A172 (cell line): ENCODE measurements at places on chromosomes 5 and 9.

GRCh38 chr9:16450578-16450977, 419.9 kb downstream of the BNC2 start:
- DNase-seq, result no peak

DNA sequence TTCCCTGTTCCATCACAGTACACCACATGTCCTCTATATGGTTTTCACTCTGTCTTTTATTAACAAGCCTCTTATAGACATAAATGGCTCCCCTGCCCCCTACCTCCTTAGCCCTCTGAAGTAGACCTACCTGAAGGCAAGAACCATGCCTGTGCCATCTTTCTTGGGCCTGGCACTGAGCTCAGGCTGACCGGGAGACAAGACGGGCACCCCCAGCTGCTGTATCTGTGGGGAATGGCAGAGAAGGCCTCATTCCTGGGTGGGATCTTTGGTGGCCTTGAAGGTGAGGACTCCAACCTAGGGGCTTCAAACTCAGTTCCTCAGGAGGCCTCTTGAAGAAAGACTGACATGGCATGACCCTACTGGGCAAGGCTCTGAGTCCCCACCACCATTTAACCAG, 109.9 kb downstream of the GABBR2 start:
- DNase-seq, result no peak

DNA sequence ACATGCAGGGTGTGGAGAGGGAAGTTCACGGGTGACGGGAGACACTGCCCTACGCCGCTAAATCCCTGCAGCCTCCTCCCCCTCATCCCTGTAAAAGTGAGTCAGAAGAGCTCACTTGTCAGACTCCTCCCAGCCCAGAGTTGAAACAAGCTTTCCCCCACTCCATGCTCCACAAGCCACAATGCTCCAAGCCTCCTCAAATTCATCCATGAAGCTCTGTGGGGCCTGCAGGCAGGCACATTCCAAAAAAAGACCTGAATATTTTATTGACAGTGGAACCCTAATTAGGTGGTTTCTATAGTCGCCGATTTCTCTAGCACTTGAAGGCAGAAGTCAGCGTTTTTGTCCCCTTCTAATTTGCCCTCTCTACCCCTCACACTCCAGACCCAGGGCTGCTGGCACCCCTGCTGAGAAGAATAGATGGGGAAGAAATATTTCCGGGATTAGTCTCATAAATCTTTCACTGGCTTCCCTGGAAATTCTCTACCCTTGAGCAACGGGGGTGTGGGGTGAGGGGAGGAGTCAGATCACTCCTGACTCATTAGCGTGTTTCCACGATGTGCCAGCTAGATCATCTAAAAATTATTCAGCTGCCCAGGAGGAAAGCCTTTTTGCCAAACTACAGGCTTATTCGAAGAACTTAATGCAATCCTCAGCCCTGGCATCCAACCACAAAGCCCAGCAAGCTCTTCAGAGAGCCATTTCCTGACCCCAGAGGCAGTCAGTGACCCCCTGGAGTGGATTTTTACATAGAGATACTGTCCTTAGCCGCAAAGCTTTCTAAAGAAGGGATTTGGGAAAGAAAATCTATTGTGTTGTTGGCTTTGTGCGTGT, 97.1 kb downstream of the ENC1 start:
- peak; percentile 100 for DNase-seq

DNA sequence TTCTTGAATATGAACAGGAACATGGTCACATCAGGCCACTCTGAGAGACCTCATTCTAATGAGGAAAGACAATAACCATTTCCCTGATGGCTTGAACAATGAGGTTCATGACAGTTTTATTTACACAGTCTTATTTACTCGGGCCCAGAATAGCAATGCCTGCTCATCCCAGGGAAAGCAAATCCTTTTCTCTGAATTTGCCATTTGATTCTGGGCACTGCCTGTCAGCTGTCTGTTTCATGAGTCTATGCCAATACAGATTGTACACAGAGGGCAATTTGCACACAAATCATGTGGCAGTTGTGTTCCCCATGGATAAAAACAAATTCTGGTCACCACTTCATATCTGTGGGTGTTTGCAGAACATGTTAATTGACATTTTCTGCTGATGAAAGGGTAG, 492.5 kb downstream of the ACTL7B start:
- no peak for DNase-seq

- DNase-seq, result peak; percentile 92
These were observed 439.1 kb upstream of the KIF2A start for GRCh38 chr5:61866930-61867329.

DNA sequence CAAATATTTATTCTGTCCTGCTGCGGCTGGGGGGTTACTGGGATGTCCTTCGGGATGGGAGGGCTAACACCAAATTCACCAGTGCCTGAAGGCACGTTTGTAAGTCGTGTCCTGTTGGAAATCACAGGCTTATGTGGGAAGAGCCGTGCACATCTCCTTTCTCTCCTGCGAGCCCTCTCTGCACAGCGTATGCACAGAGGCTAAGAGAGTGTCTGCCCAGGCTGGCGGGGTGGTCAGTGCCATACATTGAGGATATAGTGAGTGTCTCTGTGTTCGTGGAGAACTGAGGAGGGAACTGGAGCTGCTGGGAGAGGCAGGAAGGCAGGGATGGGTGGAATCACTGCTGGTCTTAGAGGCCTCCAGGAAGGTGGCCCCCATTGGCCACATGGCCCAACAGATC, 110.1 kb downstream of the WNK2 start:
- DNase-seq, result no peak

DNA sequence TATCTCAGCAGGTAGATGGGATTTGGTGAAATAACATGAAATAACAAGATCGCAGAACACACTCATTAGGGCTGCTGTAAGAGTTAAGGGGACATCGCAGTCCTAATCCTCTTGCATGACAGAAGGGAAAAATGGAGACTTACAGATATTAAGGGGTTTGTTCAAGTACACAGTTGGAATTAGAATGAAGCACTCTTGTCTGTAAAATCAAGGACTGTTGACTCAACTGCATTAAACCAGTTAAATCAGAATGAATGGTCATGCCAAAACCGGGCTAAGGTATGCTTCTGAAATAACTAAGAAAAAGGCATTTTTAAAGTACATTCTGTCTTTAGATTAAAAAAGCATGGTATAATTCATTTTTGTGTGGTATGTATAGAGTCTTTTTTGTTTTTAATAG, 95.9 kb downstream of the FBXL7 start:
- no peak for DNase-seq

DNA sequence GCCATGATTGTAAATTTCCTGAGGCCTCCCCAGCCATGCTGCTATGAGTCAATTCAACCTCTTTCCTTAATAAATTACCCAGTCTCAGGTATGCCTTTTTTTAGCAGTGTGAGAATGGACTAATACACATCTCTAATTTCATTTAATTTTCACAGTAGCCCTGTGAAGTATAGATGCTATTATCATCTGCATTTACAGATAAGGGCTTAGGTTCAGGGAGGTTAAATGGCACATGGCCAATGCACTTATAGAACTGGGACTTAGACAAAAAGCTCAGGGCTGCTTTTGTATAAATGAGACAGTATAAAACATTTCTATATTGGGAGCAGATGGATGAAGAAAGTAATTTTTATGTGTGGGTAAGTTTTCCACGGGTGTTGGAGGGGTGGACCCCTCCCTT, 62.9 kb upstream of the PANK3 start:
- DNase-seq, result no peak

GRCh38 chr5:176543428-176544182, 5.5 kb upstream of the CDHR2 start:
- peak; percentile 35 for DNase-seq

- no peak for DNase-seq
These were observed 251.1 kb downstream of the BNC2 start for GRCh38 chr9:16619402-16619801.

GRCh38 chr9:138075496-138075895, 197.9 kb downstream of the CACNA1B start:
- no peak for DNase-seq

- no peak for DNase-seq
These were observed 268.2 kb downstream of the HSPA4 start for GRCh38 chr5:133319905-133320520.

DNA sequence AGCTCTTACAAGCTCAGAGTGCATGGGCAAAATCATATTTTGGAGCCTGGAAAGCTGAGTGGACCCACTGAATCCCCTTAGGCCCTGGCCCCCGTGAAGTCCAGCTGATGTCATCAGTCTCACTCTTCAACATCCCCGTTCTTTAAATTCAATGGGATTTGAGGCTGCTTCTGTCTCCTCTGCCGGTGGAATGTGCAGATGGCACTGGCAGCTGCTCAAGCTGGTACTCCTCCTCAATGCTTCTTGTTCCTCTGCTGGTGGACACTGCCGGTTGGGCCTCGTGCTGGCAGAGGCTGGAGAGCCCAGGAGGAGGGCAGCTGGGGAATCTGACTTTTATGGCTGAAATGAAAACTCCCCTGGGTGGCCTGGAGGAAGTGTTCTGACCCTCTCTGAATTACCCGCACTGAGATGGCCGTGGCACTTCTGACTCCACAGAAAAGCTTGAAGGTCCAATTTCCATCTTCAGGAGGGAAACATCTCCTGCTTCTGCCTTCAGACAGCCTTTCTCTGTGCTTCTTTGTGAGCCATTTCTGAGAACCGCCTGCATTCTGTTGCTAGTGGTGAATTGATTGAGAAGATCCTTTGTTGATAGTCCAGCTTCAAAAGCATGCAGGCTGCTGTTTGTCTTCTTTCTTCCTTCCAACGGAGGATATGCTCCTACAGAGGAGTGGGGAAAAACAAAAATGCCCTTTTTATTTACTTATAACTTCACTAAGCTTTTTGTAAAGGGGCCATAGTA, 298.9 kb downstream of the TMEM38B start:
- DNase-seq, result no peak

DNA sequence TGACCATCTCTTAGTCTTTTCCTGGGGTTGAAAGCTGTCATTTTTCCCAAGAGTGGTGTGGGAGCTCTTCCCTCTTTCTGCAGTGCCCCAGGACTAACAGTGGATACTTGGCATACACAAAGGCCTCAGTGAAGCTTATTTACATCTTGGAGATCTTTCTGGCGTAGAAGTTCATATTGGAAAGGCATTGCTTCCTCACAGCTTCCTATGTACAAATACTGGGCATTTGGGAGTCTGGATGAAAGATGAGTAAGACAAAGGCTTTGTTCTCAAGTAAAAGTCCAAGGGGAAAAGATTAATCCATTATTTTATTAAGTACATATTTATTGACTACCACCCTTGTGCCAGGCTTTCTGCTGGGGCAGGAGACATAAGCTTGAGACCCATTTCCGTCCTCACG, 22.0 kb downstream of the MAP3K1 start:
- no peak for DNase-seq

- DNase-seq, result peak; percentile 23
These were observed 288.7 kb downstream of the FBXL17 start for GRCh38 chr5:108093186-108093585.

DNA sequence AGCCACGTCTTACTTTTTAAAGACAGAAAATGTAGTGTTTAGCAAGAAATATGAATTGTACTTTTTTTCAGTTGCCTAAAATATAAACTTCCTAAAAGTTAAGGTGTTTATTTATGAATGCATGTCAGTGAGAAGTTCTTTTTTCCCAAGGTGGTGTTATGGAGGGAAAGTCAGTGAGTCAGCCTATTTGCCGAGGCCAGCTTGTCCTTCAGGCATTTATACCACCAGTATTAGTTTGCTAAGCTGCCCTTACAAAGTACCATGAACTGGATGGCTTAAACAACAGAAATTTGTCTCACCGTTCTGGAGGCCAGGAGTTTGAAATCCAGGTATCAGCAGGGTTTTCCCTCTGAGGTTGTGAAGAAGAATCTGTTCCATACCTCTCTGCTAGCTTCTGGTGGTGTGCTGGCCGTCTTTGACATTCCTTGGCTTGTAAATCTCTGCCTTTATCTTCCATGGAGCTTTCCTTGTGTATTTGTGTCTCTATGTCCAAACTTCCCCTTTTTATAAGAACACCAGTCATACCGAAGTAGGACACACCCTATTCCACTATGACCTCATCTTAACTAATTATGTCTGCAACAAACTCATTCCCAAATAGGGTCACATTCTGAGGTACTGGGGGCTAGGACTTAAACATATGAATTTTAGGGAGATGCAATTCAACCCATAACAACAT, 38.4 kb downstream of the PRKACG start:
- DNase-seq, result no peak

DNA sequence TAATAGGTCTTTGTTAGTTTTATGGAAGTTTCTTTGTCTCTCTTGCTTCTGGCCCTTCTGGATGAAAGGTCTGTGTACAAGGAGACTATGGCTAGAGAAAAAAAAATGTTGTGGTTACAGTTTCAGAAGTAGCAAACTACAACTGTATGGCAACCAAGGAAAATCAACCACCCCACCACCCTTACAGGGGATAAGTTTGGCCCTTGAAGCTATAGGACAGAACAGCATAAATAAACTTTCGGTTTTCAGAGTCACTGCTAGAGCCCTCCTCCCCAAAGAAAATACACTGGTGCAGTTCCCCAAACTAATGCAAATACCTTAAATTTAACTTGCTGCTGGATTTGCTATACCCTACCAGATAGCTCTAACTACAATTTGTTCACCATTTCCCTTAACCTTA, 1216.7 kb downstream of the EFNA5 start:
- no peak for DNase-seq

- DNase-seq, result no peak
These were observed 10.1 kb downstream of the RNU6ATAC start for GRCh38 chr9:134154262-134154701.

DNA sequence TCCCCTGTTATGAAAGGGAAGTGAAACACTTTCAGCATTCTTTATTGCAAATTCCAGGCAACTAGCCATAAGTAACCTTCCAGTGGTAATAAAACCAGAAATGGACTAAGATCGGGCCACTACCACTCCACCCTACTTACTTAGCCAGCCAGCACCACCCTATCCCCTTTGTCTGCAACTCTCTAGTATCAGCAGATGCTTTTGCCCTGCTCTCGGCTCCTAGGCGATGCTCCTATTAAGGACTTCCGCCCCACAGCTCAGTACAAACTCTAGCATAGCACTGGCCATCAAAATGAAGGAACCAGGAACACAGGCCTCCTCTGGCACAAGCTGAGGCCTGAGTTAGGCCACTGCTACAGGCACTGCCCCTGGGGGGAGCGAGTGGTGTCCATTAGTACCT, 81.2 kb downstream of the GLDC start:
- DNase-seq, result peak; percentile 53

DNA sequence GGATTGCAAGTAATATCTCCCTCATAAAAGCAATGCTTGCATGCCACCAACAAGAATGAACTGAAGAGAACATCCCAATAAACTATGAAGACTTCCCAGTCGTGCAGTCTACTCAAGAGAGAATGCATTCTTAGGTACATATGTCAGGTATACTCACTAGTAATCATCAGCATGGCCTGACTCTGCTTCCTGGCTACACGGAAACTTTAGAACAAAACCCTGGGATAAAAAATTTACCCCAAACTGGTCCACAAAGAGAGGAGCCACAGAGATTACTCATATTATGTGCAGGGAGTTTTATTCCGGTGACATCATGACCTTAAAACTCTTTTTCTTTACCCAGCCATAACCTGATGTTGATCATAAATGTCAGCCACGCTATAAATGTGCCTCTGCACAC, 57.5 kb upstream of the PAPPA start:
- peak; percentile 8 for DNase-seq

GRCh38 chr5:40402007-40402364, 277.7 kb upstream of the PTGER4 start:
- DNase-seq, result no peak

GRCh38 chr9:90189306-90189705, 453.3 kb downstream of the DIRAS2 start:
- DNase-seq, result no peak

- DNase-seq, result peak; percentile 45
These were observed 596.9 kb downstream of the PDE4D start for GRCh38 chr5:59296317-59297264.

- no peak for DNase-seq
These were observed 216.5 kb downstream of the MCTP1 start for GRCh38 chr5:95068289-95068910.
